ENCODE measurements at places on chromosomes 1 and 21.
A peak's percentile ranks its signal among the peaks of the same experiment; 100 is the strongest.

DNA sequence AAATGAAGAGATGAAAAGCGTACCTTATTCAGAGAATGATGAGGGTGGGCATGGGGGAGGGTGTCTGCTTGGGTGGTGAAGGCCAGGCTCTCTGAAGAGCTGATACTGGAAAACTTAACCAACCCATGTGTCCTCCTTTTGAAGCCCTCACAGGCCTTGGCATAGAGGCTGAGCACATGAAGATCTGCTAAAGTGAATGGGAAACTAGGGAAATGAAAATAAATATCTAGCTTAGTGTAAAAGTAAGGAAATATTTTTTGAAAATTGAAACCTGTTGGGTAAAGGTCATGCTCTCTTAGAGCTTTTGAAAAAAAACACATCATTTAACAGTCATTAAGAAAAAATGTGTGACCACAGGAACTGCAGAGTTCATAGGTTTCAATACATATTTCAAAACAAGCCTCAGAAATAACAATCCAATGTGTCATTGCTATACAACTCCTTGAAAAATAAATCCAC is 40.5 kb upstream of the RALGPS2 start:
- DNase-seq, result no peak

- DNase-seq, result no peak
These were observed 71.6 kb upstream of the PDC start for GRCh38 chr1:186532466-186532865.

DNA sequence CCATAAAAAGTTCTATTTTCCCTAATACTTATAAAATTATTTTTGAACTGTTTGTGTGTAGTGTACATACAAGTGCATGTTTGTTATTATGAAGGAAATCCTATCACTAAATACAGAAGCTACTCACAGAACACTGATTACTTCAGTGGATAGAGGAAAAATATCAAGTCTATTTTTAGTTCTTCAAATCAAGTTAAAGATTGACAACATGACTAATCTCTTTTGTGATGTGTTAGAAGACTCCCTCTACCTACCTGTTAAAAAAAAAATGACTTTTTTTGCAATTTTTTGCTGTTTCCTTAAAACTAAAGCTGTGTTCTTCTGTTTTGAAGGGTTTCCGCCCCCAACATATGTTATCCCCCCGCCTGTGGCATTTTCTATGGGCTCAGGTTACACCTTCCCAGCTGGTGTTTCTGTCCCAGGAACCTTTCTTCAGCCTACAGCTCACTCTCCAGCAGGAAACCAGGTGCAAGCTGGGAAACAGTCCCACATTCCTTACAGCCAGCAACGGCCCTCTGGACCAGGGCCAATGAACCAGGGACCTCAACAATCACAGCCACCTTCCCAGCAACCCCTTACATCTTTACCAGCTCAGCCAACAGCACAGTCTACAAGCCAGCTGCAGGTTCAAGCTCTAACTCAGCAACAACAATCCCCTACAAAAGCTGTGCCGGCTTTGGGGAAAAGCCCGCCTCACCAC is 45.5 kb downstream of the NCF2 start:
- no peak for DNase-seq

DNA sequence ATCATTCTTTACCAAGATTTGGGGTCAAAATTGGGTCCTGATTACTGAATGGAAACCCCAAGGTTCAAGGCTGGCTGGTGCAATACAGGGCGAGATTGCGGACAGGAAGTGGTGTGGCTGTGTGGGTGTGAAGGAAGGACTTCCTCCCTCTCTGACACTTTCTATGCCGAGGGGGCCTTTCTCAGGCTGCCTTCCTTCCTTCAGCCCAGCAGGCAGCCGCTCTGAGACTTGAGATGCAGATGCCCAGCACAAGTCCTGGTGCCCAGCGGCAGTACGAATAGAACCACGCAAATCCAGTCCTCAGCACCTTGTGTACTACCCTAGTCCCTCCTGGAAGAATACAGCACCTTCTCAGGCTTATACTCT is 16.3 kb downstream of the BATF3 start:
- no peak for DNase-seq

- no peak for DNase-seq
These were observed 4.7 kb downstream of the C1orf35 start for GRCh38 chr1:228098323-228098931.

GRCh38 chr1:152869808-152870419 is 8.2 kb upstream of the SMCP start:
- DNase-seq, result peak; percentile 22

DNA sequence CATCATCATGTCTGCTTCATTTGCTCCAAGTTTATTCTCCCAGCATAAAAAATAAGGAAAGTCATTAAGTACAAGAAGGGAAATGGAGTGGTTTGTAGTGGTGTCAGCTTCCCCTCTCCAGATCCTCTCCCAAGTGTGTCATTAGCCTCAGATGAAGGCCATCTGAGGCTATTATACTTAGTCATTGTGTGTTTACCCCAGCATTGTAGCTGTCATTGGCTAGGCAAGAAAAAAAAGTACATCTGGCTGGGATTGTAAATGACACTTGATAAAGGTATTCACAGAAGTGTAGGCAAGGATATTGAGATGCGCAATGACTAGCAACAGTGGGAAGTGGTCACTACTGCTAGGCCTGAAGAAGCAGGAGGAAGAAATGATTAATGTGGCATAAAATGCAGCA is 316.9 kb upstream of the SGIP1 start:
- DNase-seq, result no peak

- no peak for DNase-seq
These were observed 10.9 kb upstream of the IFI16 start for GRCh38 chr1:158998781-158999161.

All from activated CD4-positive, alpha-beta T cell treated with anti-CD3 and anti-CD28 coated beads for 1 hour (primary cell).